ENCODE measurements at places on chromosomes 3 and 15. TPM values are rescaled to one million over a fixed set of nuclear protein-coding genes. Genes with fewer than 3 reads are reported as not detected.

DNA sequence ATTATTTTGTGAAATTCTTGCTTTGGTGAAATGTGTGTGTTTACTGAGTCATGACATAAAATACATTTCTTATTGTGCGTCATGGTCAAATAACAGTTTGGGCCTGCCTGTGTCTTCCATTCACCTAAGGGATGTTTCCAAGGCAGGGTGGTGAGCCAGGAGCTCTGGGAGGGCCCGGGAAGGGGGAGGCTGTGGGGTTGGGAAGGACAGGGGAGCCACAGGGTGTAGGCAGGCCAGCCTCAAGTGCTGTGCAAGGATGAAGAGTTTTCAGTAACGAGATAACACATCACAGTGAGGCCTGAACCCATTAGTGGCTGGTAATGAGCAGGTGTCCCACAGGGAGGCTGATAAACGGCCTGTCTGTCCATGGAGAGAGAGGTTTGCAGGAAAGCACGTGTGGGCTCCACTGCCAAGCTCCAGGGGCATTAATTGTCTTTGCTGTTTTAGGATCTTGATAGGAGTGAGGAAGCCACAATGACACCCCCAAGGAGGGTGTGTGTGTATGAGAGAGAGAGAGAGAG is 35.6 kb upstream of the SEC13 start:
- H3K27me3 ChIP-seq = no peaks in the 10 kb centered on the region
- DNase-seq = no peak
- H3K36me3 ChIP-seq = no peaks in the 10 kb centered on the region
- no peak overlapping the region for H3K4me3 ChIP-seq
- H3K27ac ChIP-seq = no peak overlapping the region
- peaks cover 3% of the 10 kb centered on the region for H3K4me1 ChIP-seq

DNA sequence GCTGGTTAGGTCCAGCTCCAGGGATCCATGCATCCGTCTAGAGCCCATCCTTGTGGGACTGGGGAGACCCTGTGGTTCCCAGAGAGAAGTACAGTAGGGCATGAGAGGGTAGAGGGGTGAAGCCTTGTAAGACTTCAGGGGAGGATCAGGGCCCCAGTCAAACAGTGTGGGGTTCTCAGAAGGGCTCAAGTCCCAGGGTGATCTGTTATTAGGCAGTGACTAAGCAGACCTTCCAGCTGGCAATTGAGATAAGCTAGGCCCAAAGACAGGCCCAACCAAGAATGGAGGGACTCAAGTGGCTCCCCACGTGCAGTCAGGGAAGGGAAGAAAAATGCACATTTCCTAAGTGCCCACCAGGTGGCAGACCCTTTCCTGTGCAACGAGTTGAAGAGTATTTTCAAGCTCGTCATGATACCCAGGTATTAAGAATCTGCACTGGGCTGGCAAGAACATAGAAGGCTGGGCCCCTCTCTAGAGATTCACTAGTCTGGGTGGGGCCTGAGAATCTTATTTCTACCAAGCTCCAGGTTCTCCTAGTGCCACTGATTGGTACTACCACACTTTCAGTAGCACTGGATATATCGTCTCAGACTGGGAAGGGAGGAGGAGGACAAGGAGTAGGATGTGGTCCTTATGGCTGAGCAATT is 240.8 kb downstream of the NR1D2 start:
- no peak overlapping the region for H3K4me3 ChIP-seq
- peak; percentile 56 for DNase-seq
- no peak overlapping the region for H3K27ac ChIP-seq
- no peaks in the 10 kb centered on the region for H3K4me1 ChIP-seq
- H3K27me3 ChIP-seq = no peaks in the 10 kb centered on the region

- H3K4me1 ChIP-seq = peaks cover 10% of the 10 kb centered on the region
- no peak overlapping the region for H3K27ac ChIP-seq
- H3K27me3 ChIP-seq = no peaks in the 10 kb centered on the region
Observed at GRCh38 chr15:90006217-90007075, 5.3 kb downstream of the ZNF710 start.

The PIGZ gene
- total RNA-seq = 3.9 TPM

DNA sequence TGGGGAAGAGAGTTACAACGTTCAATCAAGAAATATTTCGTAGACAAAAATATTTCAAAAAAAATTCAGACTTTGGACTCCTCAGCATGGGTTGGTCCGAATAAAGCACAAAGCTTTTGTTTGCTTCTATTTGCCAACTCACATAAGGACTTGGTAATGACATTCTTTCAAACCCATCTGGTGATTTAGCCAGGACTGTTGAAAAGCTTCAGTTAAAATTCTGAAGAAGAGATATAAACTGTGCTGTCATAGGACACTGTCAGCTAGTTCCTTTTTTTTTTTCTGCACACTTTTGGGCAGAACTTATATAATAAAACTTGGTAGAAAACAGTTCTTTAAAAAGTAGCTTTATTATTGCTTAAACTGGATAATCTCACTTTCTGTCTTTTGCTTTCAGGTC is 660.8 kb upstream of the SGO1 start:
- no peak overlapping the region for H3K27ac ChIP-seq
- H3K36me3 ChIP-seq = no peaks in the 10 kb centered on the region
- no peaks in the 10 kb centered on the region for H3K27me3 ChIP-seq
- no peak for DNase-seq
- no peak overlapping the region for H3K4me3 ChIP-seq

DNA sequence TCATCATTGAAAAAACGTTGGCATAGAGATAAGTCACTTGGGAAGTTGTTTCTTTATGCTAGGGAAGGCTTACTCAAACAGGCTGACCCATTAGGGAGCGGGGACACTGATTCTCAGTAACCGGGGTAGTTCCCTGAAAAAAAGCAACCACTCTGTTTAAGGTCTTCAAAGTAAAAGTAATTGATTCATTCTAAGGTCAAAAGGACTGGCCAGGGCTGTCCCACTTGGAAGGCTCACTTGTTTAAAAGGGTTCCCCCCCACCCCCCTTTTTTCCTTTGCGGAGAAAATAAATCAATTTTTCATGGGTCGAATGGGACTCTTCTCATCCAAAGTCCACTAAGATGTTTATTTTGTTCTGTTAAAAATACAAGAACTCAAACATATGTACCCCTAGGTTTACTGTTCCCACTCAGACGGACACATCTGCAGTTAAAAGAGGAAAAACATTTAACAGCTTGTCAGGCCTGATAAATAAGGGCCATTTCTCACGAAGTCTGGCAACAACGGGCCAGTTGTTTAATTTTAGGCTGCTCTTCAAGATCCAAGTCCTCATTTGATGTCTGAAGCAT is 53.0 kb downstream of the ARHGEF3 start:
- no peak for DNase-seq
- no peaks in the 10 kb centered on the region for H3K36me3 ChIP-seq
- H3K4me3 ChIP-seq = no peak overlapping the region
- no peaks in the 10 kb centered on the region for H3K27me3 ChIP-seq

The GABRB3 gene
- 16.2 TPM for total RNA-seq

DNA sequence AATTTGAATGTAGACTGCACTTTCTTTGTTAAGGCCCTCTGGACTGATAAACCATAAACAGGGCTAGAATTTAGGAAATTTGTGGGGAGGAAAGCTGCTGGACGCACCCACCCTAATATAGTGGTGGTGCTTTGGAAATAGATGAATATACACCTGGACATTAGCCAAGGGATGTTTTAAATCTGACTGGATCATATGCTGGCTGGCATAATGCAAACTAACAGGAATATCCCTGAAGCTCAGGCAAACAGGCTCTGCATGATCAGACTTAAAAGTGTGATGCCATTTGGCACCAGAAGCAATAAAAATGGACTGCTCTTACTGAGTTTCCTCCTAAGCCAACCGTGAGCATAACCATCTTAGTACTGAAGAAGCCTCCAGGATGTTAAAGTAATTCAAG is 465.8 kb upstream of the ROBO1 start:
- no peaks in the 10 kb centered on the region for H3K27me3 ChIP-seq
- DNase-seq = no peak
- H3K27ac ChIP-seq = no peak overlapping the region
- H3K4me3 ChIP-seq = no peak overlapping the region

DNA sequence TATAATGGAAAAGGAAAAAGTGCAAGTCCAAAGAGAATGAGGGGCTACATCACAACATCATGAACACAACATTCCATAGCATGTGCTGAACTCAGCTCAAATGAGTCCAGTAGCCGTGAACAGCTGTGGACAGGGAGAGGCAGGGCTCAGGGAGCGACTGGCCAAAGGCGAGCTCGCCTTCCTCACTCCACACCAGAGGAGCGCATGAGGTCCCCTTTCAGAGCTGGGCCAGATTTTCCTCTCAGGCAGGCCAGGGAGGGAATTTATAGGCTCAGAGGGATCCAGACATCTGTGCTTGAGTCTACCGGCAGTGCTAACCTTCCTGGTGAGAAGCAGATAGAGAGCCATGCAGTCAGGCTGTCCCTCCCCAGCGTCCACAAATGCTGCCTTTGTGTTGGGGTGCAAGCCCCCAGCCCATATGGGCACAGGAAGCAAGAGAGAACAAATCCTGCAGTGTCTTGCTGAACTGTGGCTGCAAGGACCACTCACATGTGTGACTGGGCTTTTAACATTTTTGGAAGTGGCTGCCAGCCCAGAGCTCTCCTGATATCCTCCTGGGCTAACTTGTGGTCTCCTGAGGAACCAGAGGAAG is 32.5 kb downstream of the ARHGEF3 start:
- no peaks in the 10 kb centered on the region for H3K27me3 ChIP-seq
- no peaks in the 10 kb centered on the region for H3K36me3 ChIP-seq
- H3K4me1 ChIP-seq = peaks cover 13% of the 10 kb centered on the region
- H3K27ac ChIP-seq = no peak overlapping the region
- H3K4me3 ChIP-seq = no peak overlapping the region

- no peaks in the 10 kb centered on the region for H3K36me3 ChIP-seq
- H3K27me3 ChIP-seq = no peaks in the 10 kb centered on the region
- no peak overlapping the region for H3K27ac ChIP-seq
- H3K4me1 ChIP-seq = peaks cover 4% of the 10 kb centered on the region
Observed at GRCh38 chr3:125019271-125019670, 36.5 kb downstream of the HEG1 start.

GRCh38 chr15:81923561-81924350 is 122.1 kb downstream of the MEX3B start:
- H3K4me1 ChIP-seq = no peaks in the 10 kb centered on the region
- DNase-seq = no peak
- H3K36me3 ChIP-seq = no peaks in the 10 kb centered on the region
- H3K4me3 ChIP-seq = no peak overlapping the region
